ENCODE measurements at places on chromosomes 3 and 15.

DNA sequence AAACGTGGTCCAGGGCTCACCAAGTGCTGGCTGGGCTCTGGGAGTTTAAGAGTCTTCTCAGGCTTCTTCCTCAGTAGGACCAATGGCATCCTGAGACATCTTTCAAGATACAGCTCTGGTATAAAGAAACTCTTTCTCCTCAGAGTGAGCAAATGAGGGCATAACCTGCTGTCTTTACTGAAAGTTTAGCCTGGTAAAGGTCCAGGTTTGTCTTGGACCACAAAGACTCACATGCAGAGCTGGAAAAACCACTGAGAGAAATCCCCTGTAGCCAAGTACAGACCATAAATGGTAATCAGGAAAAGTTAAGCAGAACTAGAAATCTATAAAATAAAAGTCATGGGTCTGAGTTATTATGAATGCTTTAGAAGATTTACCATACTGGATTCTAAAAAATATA lies 23.1 kb downstream of the CD47 start:
- DNase-seq: no peak

GRCh38 chr3:140180603-140181002 lies 245.6 kb downstream of the CLSTN2 start:
- DNase-seq: no peak

- no peak for DNase-seq
These were observed 222.1 kb upstream of the SOX14 start for GRCh38 chr3:137542049-137542448.

GRCh38 chr3:110946810-110947209 lies 124.8 kb upstream of the NECTIN3 start:
- no peak for DNase-seq

GRCh38 chr3:196194542-196194915 lies 16.7 kb downstream of the ZDHHC19 start:
- peak; percentile 97 for DNase-seq

GRCh38 chr3:138642226-138642926 lies 33.8 kb downstream of the FAIM start:
- DNase-seq: no peak

DNA sequence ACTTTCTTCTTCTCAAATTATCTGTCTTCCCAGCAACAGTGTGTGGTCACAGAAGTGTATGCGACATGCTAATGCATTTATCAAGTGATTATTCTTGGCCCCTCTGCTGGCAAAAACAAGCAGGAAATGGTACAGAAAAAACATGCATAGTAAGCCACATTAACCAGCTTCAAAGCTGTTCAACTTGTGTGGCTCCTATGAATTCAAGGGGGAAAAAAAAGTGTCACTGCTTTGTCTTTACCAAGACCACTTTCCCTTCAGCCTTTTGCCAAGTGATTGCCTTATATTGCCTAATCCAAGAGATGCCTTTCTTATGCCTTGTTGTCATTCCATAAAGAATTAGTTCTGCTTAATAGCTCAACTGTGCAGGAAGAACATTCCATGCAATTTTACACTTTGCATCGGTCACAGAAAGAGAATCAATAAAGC lies 39.1 kb downstream of the PRTG start:
- no peak for DNase-seq

DNA sequence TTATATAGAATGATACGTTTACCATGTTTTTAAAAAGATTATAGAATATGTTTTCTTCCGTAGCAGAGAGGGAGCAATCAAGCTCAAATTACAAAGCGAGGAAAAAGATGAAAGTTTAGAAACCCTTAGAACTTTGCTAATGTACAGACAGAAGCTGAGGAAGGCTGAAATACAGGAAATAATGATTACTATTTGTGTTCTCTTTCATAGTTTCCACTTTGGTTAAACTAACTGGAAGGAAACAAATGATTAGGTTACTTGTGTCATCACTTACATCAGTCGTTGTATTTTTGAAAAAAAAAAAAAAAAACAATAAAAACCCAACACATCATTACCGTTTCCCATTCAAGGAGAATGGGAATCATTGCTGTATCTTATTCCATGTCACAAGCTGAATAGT lies 337.8 kb upstream of the CBLB start:
- DNase-seq: no peak

DNA sequence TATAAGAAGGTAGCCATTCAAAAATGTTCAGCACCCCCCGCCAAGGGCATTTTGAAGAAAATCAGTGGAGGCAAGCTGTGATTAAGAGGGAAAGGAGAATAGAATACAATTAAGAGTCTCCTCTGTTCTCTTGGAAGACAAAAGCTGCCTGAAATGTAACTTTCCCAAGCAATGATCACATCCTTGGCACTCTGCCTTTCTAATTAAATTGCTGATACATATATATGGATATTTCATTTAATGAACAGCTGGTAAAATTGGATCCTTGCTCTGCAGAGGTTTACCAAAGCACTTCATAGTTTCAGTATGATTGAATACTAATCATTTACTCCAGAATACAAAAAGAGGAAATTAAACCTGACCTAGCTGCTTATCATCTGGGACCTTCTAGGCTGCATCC lies 10.4 kb downstream of the COL6A6 start:
- no peak for DNase-seq

GRCh38 chr15:78280319-78281072 lies 16.1 kb downstream of the DNAJA4 start:
- no peak for DNase-seq

GRCh38 chr3:122793568-122794416 lies at the start of gene HSPBAP1:
HSPBAP1 (minus strand) TSS chr3:122793831; CDS start chr3:122793680, 151 bp downstream.
- DNase-seq: peak; percentile 92

GRCh38 chr3:6803619-6804018 lies 57.3 kb upstream of the GRM7 start:
- no peak for DNase-seq

DNA sequence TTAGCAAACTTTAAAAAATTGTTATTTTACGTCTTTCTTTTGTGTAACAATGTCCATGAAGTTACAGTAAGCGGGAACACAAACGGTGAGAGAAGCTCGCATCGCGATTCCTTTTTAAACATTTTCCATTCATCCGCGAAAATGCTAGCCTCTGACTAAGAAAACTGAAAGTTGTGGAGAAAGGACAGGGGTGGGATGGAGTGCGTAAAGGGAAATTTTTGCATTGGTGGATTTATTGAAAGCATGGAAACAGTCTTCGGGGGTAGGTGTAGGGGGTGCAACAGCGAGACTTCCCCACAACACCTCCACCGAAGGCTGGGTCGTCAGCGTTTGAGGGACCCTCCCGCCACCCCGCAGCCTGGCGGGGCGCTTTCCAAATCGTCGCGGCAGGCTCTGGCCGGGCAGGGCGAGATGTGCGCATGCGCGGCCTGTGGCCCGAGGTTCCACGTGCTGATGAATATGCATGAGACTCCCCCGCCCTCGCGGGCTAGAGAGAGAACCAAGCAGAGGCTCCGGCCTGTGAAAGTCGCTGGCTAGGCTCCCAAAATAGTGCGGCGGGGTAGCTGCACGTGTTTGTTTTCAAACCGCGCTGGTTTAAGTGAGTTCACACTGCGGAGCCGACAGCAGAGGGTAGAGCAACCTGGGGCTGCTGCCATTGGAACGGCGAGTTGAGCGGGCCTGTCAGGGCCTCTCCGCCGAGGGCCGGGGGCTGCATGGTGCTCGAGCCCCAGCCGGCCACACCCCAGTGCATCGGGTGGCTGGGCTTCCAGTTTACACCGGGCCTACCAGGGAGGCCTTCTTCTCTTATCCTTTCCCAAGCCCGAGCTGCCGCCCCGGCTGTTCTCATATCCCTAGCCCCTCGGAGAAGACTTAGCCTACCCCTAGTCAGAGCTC lies 9.9 kb downstream of the ZIC1 start:
- DNase-seq: no peak

DNA sequence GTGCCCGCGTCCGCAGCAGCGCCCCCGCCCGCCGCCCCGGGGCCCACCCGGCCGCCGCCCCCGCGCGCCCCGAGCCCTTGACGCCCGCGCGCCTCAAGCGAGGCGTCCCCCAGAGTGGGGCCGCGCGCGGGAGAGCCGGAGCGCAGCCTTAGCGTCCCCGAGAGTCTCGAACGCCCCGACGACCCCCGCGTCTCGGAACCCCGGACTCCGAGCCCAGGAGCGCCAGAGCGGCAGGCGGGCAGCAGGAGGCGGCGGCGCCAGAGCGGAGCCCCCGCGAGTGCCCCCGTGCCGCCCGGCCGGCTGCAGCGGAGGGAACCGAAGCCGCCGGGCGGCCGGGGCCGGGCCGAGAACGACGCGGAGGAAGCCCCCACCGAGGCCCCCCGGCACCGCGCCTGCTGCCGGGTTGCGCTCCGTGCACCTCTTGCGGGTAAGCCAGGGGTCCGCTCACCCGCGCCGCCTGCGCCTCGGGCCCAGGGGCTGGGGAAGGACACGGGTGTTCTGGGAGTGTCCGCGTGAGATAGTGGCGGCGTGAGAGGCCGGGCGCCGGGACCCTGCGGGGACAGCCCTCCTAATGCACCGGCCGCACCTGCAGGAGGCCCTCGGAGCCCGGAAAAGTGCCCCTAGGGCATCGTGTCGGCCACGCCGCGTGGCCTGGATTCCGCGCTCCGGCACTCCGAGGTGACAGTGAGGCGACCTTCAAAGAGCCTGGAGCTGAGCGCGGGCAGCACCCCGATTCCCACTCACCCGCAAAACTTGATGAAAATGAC lies 52.0 kb upstream of the ULK4 start:
- peak; percentile 34 for DNase-seq

DNA sequence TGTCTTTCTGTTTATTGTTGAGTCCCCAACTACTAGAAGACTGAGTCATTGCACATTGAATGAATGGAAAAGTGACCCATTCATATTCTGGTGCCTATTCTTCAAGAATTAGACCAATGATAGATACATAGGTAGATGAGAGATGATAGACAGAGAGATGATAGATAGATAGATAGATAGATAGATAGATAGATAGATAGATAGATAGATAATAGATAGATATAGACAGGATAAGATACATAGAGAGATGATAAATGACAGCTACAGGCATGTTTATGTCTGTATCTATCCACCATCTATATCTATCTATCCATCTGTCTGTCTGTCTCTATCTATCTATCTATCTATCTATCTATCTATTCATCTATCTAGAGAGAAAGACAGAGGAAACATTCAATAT lies 170.3 kb upstream of the ARRDC4 start:
- DNase-seq: no peak

DNA sequence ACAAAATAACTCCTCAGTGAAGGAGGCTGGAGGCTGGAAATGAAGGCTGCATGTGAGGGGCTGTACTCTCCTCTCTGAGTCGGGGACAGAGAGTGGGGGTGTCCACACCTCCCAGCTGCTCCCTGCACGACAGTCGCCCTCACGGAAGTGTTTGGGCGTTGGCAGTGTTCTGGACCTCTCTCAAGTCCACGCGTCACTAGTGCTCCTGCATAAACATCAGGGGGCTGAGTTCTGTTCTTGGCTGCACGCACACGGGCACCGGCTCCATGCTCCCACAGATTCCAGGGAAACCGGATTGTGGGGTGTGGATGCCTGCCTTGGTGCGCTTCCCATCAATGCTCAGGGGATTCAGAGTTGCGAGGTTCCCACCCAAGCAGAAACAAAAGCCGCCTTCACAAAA lies 7.4 kb downstream of the RASGRF1 start:
- no peak for DNase-seq

DNA sequence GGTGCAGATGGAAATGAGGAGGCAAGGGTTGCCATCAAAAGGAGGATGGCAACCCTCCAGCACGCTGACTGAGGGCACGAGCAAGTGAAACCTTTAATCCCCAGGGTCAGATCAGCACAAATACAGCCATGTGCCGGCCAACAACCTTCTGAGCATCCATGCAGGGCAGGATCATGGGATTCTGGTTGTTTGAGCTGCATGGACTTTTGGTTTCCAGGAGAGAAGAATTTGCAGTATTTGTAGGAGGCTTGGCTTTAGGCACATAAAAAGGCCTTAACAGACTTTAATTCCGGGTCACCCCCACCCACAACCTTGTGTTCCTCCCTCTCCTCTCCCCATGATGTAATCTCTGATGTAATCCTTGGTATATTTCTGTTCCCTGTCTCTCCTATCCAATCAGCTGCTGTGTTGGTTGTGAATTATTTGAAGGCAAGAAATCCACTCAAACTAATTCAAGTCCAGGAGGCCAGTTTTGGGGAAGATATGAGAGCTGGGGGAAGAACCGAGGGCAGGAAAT lies 254.3 kb downstream of the SHQ1 start:
- no peak for DNase-seq

DNA sequence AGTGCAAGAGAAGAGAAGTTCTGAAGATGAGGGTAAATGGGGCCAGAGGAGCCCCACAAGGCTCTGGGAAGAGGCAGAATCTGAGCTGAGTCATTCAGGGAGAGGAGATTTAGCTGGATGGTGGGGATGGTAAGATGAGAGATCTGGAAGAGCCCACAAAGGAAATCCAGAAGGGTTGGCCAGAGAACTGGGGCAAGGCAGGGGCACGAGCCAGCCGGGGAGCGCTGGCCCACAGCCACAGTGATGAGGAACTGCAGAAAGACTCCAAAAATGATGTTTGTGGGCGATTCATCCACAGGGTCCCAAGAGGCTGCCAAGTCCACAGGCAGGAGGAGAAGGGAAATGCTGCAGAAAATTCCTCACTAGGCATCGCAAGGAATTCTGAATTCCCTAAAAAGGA lies 75.9 kb upstream of the ATP2B2 start:
- no peak for DNase-seq

GRCh38 chr15:38624244-38625205 lies 59.9 kb upstream of the RASGRP1 start:
- DNase-seq: no peak

GRCh38 chr3:186354100-186354499 lies 7.9 kb downstream of the DGKG start:
- DNase-seq: no peak

DNA sequence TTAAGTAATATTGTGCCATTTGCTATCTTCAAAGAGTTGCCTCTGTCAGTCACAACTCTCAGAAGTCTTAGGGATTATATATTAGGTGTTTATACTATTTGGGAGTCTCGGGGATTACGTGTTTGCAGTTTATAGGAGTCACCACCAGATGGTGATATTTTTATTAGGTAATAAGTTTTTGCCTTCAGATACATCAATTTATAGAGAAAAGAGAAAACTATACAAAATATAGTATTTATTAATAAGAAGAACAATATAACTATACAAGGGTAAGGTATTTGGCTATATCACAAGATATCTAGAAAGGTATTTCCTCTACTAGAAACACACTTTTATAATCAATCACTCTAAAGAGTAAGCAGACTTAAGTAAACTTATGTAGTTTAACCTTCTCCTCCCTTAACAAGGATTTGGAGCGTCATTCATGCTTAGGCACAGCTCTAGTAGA lies 10.7 kb upstream of the DHX36 start:
- peak; percentile 67 for DNase-seq

DNA sequence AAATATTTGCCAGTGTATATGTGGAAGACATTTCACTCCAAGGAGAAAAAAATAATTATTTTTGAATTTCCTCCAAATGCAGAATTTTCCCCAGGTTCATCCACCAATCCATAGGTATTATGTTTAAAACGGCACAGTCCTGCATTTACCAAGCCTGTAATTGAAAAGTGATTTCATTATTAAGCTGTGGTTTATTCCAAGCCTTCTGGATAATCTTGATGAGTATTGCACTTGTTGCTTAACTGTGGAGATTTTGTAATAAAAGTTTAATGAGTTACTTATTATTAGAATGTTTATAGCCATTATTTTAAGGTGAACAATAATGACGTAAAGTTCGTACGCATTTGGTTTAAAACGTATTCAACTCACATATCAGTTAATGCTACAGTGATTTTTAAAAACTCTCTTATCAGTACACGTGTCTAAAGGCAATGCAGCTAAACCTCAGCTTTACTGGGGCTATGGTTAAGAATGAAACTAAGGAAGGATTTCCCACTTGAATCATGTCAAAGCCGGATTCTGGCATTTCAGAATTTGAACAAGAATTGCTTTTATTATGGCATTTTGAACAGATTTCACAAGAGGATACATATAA lies 283.9 kb downstream of the MECOM start:
- DNase-seq: no peak
